CD8-positive, alpha-beta memory T cell (primary cell): ENCODE measurements at places on chromosomes 11 and 22.

- H3K4me1 ChIP-seq = no peaks in the 10 kb centered on the region
- no peaks in the 10 kb centered on the region for H3K36me3 ChIP-seq
- H3K4me3 ChIP-seq = no peak overlapping the region
Observed at GRCh38 chr11:46003572-46003971, 81.1 kb downstream of the LARGE2 start.

DNA sequence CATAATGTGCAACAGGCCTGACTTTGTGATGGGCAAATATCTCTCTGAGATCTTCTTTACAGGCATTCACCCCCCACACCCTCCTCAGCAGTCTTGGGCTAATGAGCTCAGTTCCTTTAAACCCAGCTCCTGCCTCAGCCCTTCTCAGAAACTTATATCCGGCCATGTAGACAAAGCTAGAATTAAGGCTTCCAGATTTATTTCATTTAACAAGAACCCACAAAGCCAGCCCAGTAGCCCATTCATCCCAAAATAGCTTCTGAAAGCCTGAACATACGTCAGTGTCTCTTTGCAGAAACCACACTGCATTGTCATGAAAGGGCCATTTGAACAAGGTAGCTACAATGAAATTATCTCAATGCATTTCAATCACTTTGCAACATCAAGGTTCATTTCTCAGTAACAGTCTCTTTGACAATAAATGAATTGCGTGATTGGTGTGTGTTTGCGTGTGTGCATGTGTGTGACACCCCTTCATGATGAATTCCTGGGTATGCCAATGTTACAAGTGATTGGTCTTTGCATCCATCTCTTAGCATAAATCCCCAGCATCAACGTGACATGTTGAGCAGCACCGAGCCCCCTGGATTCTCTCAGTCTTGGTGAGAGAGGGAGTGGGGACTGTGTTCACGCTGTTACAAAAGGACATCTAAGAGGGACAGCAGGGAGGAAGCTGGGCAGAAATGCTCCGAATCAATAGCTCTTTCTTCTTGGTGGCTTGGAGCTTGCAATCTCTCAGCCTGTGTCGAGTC, 299.6 kb downstream of the KIRREL3 start:
- no peaks in the 10 kb centered on the region for H3K27me3 ChIP-seq
- H3K36me3 ChIP-seq = no peaks in the 10 kb centered on the region
- no peak for DNase-seq
- no peak overlapping the region for H3K4me3 ChIP-seq
- H3K27ac ChIP-seq = no peak overlapping the region

DNA sequence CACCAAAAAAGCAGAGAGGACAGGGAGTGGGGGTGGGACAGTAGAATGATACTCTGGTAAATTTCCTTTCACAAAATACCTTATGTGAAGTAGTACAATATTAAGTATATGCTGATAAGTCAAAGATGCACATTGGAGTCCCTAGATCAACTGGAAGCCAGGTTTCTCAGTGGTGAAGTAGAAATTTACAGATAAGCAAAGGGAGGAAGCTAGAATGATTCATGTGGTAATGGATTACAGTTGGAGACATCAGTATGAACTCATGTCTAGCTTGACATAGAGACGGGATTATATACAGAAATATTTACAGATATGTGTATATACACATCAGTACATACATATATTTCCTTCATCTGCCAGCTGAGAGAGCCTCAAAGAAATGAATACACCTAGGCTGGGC, 21.5 kb downstream of the PLEKHB1 start:
- no peaks in the 10 kb centered on the region for H3K36me3 ChIP-seq
- H3K4me1 ChIP-seq = no peaks in the 10 kb centered on the region
- H3K4me3 ChIP-seq = no peak overlapping the region
- H3K27me3 ChIP-seq = no peaks in the 10 kb centered on the region

- H3K4me1 ChIP-seq = peaks cover 18% of the 10 kb centered on the region
- no peak overlapping the region for H3K4me3 ChIP-seq
- DNase-seq = no peak
- no peak overlapping the region for H3K27ac ChIP-seq
Observed at GRCh38 chr11:16612566-16613261, 125.7 kb upstream of the C11orf58 start.

DNA sequence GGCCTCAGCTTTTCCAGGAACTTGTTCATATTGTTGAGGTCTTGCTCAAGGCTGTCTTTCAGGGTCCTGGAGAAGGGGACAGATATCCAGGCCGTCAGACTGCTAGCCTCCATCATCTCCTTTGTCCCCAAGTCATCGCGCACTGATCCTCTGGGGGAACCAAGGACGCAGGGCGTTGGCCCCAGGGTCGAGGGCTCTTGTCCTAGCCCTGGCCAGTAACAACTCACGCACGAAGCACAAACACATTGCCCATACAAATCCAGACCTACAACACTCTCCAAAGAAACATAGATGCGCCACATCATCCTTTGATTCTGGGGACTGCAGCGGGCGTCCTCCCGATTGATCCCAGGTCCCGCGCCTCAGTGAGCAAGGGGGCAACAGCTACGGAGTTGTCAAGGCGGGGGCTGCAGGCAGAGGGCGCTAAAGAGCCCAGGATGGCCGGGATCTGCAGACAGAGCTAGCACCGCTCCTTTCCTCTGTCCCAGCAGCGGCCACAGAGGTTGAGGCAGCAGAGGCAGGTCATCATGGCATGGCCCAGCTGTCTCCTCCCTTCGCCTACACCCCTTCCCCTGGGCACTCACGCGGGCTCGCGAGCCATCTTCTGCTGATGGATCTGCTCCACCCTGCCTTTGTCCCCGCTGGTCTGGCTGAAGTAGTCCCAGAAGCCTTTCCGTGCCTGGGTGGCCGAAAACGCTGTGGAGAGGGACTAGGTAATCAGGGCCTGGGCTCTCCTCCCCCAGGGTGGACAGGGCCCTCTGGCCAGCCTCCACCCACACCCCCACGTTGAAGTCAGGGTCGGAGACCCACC, 472 bp downstream of the APOA5 start:
- H3K27ac ChIP-seq = no peak overlapping the region
- no peaks in the 10 kb centered on the region for H3K27me3 ChIP-seq
- H3K4me1 ChIP-seq = peaks cover 28% of the 10 kb centered on the region
- peak; percentile 74 for DNase-seq
- H3K36me3 ChIP-seq = peaks cover 5% of the 10 kb centered on the region

- no peaks in the 10 kb centered on the region for H3K4me1 ChIP-seq
- DNase-seq = no peak
Observed at GRCh38 chr22:32127904-32128303, 31.2 kb downstream of the C22orf42 start.

DNA sequence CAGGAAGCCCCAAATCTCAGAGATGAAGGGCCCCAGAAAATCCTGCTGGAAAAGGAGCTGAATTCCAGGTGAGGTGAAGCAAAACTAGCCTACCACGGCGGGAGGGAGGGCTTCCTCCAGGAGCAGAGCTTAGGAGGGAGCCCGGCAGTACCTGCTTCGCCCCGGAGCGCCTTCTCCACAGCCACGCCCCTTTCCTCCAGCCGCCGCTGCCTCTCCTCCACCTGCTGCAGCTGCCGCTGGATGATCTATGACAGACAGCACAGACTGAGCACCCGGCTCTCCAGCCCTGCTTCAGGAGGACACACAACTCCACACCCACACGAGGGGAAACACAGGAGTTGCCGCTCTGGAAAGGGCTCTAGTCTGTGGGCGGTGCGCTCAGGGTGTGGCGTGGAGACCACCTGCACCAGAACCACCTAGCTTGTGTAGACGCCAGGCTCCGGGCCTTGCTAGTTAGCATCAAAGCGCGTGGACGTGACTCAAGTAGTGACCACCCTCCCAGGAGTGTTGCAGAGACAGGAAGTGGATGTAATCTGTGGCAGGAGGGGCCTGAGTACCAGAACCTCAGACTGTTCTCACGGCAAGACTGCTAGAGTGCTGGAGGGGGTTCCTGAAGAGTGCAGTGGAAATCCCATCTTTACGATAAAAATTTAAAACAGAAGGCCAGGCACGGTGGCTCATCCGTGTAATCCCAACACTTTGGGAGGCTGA, 34.6 kb upstream of the BID start:
- H3K4me1 ChIP-seq = no peaks in the 10 kb centered on the region
- no peak overlapping the region for H3K4me3 ChIP-seq
- no peak overlapping the region for H3K27ac ChIP-seq

DNA sequence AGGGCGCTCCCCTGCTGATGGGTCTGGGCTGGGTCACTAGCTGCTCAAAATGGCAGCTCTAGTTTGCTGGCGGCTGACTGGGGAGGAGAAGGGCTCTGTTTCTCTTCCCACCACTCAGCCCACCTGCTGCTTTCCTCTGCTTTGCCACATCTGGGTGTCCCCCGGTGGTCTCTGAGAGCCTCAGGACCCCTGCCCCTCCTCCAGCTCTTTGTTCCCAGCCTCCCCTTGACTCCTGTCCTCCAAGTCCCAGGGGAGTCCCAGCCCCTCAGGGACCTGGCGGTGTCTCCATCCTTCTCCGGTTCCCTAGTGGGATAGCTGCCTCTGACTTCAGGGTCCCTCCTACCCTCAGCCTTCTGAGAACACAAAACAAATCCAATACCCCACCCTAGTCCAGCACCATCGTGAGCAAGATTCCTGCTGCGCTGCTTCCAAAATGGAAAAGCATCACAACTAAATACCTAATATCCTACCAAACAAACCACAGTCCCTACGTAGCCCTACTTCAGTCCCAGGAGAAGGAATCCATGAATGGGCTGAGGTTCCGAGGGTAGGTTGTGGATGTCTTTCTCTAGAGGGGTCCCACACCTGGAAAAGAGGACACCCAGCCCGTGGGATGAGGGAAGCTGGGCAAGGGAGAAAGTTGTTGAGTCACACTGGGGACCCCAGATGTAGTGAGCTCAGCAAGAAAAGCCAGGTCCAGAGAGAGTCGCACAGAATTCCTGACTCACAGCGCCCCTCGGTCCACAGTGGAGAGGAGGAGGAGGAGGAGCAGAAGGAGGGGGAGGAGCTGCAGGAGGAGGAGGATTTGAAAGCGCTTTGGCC, 45.0 kb upstream of the NNMT start:
- H3K36me3 ChIP-seq = no peaks in the 10 kb centered on the region
- H3K27me3 ChIP-seq = no peaks in the 10 kb centered on the region
- DNase-seq = no peak
- no peak overlapping the region for H3K4me3 ChIP-seq
- no peak overlapping the region for H3K27ac ChIP-seq

- no peak overlapping the region for H3K4me3 ChIP-seq
- no peaks in the 10 kb centered on the region for H3K27me3 ChIP-seq
- no peak for DNase-seq
- H3K36me3 ChIP-seq = peaks cover 9% of the 10 kb centered on the region
- no peak overlapping the region for H3K27ac ChIP-seq
Observed at GRCh38 chr22:19118329-19118880, 3.8 kb downstream of the DGCR2 start.

GRCh38 chr22:24512043-24512442, 16.9 kb downstream of the UPB1 start:
- no peak overlapping the region for H3K4me3 ChIP-seq
- H3K27me3 ChIP-seq = no peaks in the 10 kb centered on the region
- H3K4me1 ChIP-seq = no peaks in the 10 kb centered on the region

GRCh38 chr11:82981852-82982251, 80.3 kb downstream of the DDIAS start:
- no peak overlapping the region for H3K4me3 ChIP-seq
- DNase-seq = no peak
- no peak overlapping the region for H3K27ac ChIP-seq

- no peaks in the 10 kb centered on the region for H3K36me3 ChIP-seq
- peaks cover 25% of the 10 kb centered on the region for H3K4me1 ChIP-seq
- H3K4me3 ChIP-seq = no peak overlapping the region
- no peak for DNase-seq
- H3K27me3 ChIP-seq = no peaks in the 10 kb centered on the region
- H3K27ac ChIP-seq = no peak overlapping the region
Observed at GRCh38 chr22:38762551-38762983, 6.8 kb upstream of the SUN2 start.

- no peak overlapping the region for H3K27ac ChIP-seq
- H3K4me1 ChIP-seq = no peaks in the 10 kb centered on the region
- no peaks in the 10 kb centered on the region for H3K36me3 ChIP-seq
- H3K4me3 ChIP-seq = no peak overlapping the region
- no peak for DNase-seq
- H3K27me3 ChIP-seq = no peaks in the 10 kb centered on the region
Observed at GRCh38 chr11:102197670-102198139, 87.5 kb downstream of the YAP1 start.
